ENCODE measurements at places on chromosomes 16 and 17.
A peak's percentile ranks its signal among the peaks of the same experiment; 100 is the strongest.

- DNase-seq: no peak
These were observed 115.0 kb downstream of the BANP start for GRCh38 chr16:88066234-88066633.

DNA sequence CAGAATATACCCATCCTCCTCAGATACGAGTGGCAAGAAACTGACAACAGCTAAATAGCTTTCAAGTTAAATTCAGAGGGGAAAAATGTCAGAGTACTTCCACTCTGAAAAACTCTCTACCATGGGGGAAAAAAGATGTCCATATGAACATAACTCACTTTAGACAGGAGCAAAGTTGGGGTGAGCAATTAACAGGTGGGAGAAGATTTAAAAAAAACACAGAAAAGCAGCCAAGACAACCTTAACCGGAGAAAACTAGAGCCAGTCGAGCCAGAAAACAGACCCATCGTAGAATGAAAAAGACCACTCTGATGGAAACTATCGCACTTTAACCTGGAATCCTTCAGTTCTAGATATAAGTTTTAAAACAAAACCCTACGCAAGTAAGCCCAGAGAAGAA lies 833 bp downstream of the TERF2 start:
- no peak for DNase-seq

DNA sequence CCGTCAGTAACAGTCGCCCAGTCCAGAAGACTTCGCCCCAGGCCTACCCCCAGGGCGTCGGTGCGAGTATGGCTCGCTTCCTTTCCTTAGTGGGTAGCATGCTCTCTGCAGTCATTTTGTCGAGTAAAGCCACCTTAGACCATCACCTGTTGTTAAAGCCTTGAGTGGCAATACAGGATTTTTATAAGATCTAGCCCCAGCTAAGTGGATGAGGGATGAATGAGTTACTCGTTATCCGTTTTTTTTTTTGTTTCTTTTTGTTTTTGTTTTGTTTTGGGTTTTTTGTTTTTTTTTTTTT lies 322 bp upstream of the KLHL11 start:
- no peak for DNase-seq

DNA sequence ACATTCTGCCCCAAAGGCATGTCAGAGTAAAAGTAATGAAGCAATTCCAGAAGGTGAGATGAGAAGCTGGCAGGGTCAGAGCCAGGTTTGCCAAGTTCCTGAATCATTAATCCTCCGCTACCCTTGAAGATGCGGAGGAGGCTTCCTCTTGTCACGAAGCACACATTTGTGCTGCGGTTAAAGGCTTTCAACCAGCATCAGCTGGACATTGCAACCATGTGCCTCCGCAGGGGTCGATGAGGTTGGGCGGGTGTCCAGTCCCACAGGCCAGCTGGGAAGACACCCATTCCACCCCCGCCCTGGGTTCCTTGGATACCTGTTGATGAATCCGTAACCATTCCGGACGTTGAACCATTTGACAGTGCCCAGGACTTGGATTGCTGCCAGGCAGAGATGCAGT lies 1.3 kb downstream of the YBX2 start:
- DNase-seq: peak; percentile 75

DNA sequence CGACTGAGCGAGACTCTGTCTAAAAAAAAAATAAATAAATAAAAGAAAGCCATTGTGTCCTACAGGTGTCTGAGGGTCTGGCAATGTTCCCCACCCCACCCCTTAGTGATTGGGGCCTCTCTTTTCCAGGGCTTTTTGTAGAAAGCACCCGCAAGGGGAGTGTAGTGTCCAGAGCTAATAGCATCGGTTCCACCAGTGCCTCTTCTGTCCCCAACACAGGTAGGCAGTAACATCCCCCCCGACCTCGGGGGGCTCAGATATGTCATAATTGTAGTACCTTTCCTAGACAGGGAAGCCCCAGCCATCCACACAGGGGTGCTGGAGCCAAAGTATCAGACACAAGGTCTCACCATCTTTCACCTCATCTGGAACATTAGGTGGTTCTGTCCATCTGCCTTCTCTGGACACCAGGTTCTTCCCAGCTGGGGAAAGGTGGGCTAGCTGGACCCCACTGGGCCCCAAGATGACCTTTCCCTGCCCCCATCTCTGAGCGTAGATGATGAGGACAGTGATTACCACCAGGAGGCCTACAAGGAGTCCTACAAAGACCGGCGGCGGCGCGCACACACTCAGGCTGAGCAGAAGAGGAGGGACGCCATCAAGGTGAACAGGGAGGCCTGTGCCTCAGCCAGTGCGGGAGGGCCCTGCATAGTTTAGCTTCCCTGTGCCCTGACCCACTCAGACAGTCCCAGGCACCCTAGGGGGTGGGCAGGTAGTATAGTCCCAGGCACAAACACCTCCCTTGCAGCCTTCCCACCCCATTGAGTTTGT lies 1.6 kb downstream of the MLX start:
- no peak for DNase-seq

- DNase-seq: no peak
These were observed at the start of gene P2RX5 for GRCh38 chr17:3695723-3696411. P2RX5 (minus strand) TSS chr17:3696155; CDS start chr17:3696005, 150 bp downstream.

DNA sequence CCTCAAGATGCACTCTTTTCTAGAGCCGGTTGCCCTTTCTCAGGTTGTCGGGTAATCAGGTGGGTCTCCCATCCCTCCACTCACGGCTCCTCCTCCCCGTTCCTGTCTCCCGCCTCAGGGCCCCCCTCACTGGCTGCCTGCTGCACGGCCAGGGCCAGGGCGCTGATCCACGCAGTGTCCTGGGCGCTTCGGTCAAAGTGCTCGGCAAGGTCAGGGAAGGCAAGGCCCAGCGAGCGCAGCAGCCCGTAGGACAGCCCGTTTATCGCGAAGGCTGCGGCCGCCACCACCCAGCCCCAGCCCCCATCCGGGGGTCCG lies 753 bp downstream of the SLC16A11 start:
- DNase-seq: no peak

DNA sequence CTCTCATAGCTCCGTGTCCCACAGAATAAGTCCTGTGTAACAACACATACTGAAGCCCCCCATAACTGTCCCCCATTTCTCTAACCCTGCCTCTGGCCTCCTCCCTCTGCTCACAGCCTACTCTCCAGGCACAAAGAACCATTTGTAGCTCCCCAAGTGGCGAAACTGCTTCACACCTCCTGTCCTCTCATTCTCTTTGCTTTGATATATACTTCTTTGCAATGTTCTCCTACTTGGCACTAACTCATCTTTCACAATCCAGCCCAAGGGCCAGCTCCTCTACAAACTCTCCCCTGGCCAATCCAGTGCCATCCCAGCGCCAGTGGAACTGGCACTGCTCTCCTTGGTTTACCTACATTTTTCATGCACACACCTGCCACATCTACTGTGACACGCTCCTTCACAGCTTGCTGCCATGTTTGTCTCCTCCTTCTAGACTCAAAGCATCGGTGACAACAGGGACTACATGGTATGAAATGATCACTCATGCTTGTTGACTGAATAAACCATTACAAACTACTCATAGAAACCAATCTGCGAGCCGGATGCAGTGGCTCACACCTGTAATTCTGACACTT lies 12.8 kb downstream of the CYTH1 start:
- no peak for DNase-seq

DNA sequence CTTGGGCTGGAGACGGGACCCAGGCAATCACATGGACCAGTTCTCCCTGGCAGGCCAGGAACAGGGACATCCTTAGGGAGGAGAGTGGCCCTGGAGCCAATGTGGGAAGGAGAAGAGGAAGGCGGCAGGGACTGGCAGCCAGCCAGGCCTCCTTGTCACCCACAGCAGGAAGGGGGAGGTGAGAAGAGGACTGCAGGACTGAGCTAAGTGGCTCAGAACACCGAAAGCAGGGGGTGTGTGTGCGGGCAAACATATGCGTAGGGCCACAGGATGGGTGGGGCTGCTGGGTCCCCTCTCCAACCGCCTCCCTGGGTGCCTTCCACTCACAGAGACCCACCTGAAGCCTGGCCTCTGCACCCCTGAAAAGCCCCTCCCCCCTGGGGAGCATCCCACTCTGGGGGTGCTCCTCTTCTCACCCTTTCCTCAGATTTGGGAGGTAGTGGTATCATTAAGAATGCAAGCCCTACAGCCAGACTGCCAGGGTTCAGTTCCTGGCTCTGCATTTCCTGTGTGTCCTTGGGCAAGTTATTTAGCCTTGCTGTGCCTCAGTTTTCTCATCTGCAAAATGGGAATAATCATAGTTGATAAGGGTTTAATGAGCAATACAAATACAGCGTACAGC lies 8.1 kb downstream of the PNMT start:
- no peak for DNase-seq

DNA sequence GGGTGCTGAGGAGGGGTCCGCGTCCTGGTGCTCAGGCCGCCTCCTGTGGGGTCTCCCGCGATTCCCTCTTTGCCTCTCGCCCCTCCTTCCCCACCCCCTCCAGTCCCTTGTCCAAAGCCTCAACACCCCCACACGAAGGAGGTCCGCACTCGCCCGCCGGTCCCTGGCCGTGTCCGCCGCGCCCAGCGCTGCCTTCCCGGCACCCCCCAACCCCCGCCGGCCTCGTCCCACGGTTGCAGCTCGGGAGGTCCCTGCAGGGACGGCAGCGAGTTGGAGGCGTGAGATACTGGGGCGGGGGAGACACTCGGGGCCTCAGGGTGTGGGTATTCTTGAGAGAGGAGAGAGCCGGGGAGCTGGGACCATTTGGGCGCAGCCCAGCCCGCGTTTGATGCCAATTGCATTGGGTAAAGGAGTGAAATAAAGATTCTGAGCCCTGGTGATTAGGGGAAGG lies 468 bp downstream of the FLYWCH2 start:
- no peak for DNase-seq

GRCh38 chr17:67442787-67443624 lies 65.9 kb downstream of the PITPNC1 start:
- no peak for DNase-seq
